Activated CD4-positive, alpha-beta T cell treated with anti-CD3 and anti-CD28 coated beads, Interleukin-2, amount 50 U/mL, for 24 hours (primary cell): ENCODE measurements at places on chromosomes 13 and 19.

DNA sequence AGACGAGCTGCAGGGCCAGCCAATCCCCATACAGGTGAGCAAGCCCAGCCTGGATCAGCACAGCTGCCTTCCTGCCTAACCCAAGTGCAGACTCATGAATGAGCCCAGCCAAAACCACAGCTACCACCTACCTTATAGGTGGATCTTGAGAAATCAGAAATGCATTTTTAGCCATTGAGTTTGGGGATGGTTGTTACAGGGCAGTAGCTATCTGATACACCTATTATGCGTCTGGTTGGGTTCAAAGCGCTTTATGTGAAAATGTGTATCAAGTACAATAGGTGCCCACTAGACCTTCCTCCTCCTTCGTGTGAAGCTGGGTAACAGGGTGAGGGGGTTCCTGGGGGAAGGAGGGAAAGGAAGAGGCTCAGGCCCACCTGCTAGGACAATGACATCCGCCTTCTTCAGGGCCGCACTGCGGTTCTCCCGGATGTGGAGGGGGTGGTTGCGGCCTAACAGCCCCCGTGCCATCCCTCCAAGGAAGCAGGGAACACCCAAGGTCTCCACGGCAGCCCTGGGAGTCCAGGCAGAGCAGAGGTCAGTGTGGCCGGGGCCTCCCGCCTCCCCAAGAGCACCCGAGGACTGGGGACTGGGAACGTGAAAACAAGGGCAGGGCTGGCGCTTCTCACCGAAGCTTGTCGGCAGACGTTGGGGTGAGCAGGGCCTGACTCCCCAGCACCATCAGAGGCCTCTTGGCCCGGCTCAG, 11.7 kb downstream of the SYDE1 start:
- no peak for DNase-seq

DNA sequence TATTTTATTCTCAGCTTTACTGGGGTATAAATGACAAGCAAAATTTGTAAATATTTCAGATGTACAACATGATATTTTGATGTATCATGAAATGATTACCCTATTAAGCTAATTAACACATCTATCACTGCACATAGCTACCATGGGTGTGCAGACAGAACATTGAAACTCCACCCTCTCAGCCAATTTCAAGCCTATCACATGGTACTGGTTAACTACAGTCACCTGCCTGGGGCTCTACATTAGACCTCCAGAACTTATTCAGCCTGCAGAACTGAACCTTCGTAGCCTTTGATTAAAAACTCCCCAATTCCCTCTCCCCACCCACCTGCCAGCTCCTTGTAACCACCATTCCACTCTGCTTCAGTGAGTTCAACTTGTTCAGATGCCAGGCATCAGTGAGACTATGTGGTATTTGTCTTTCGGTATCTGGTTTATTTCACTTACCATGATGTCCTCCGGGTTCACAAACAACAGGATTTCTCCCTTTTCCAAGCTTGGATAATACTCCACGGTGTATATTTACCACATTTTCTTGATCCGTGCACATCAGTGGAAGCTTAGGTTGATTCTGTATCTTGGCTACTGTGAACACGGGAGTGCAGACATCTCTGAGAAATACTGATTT, 19.2 kb downstream of the RAB20 start:
- DNase-seq: no peak

DNA sequence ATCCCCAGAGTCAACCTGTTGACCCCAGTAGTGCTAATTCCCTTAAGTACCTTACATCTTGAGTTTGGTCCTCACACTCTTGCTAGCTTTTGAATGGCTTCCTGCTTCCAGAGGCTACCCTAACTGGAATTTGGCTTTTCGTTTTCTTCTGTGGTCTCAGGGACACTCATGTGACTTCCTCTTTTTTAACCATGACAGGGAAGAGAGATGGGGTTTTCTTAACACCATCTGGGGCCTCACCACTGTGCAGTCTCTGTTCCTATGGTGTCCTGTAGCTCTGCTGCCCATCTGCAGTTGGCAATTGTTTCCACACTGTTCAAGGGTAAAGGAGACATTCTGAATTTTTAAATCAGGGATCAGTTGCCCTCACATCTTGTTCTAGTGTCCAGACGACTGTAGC, 66.7 kb downstream of the SLC10A2 start:
- no peak for DNase-seq

DNA sequence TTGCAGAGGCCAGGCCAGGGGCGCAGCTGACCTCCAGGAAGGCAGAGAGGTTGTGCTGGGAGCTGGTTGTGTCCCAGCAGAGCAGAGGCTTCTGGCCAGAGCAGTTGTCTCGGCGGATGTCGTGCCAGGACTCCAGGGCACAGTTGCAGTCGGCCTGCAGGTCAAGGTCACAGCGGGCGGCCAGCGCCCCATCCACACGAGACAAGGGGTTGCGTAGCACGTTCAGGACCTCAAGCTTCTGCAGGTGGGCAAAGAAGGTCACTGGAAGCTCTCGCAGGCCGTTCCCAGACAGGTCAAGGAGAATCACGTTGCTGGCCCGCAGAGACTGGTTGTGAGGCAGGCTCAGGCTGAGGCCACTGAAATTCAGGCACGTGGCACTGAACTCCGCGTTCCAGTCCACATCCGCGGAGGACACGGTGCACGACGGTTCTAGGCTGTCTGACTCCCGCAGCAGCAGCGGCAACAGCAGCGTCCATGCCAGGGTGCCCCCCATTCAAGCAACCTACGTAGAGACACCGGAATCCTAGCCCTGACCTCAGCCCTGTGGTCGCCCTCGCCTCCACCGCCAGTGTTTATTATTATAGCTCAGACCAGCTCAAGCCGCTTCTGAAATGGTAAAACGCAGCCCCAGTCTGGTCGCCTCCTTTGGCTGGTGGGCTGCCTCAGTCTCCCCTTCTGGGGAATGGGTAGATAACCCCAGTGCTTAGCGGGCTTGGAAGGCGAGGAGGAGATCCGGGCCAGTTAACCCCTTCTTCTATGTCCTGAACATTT, 766 bp downstream of the LRRC25 start:
- no peak for DNase-seq
